Thoracic aorta (tissue), 2 donors: ENCODE measurements at places on chromosomes 7 and 10.

GRCh38 chr7:130356121-130356875 is 11.7 kb downstream of the CPA5 start:
- DNase-seq: no peak

GRCh38 chr10:90420637-90421318 is 437.1 kb downstream of the HTR7 start:
- no peak for DNase-seq

DNA sequence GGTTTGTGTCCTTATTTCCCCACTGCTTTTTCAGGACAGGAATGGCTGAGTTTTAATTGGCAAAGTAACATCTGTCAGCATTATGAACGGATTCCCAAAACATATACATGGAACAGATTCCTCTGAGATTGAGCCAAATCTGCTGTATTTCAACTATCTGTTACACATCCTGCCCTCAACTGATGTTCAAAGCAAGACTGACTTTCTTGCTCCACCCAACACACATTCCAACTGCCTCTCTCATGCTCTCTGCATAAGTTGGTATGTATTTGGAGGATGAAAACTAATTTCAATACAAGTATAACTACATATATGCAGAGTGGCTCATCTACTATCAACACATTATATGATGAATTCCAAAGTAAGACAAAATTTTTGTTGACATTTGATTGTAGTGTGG is 342.2 kb downstream of the GATA3 start:
- DNase-seq: no peak

DNA sequence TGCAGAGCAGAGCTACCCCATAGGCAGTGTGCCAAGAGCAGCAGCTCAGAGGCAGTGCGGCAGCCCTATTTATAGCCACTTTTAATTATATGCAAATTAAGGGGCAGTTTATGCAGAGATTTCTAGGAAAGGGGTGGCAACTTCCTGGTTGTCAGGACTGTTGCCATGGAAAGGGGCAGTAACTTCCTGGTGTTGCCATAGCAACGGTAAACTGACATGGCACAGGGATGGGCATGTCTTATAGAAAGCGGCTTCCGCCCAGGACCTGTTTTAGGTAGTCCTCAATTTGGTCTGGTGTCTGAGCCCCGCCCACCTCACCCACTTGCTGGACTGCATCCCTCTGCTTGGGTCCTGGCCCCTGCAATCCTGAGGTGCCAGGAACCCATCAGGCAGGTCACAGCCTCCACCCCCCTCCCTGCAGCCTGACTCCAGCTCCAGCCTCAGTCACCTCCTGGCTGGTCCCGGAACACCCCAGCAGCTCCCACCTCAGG is 115.8 kb downstream of the TMEM130 start:
- no peak for DNase-seq

DNA sequence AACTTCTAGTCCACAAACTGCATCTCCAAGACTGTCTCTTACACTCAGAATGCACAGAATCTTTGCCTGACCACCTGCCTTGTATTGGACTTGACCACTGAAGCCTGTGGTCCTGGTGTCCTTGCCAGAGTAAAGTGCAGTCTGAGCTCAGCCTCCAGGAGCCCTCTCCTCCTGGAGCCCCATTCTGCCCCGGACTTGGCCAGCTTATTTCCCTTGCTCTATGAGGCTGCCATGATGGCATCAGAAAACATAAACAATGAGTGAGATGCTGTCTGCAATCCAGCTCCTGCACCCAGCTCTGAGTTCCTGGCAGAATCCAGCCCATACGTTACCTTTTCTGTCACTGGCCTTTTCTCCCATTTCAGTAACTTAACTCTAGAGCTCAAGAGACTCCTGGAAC is 494.6 kb downstream of the PLXNA4 start:
- DNase-seq: no peak

DNA sequence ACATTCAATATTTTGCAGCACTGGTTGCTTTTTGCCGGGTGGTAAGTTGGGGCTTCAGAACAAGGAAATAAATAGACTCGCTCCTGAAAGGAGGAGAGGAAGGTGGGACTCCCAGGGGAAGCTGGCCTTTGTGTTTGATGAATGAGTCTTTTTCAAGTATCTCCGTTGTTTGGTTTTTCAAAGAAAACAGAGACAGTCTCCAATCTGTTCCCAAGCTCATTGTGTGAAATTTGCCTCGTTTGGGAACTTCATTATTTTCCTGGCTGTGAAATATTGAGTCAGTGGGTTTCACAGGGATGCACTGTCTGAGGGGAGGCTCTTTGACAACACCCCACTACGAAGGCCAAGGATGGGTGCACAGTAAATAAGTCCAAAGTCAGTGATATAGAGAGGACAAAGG is 38.7 kb upstream of the KIAA1217 start:
- no peak for DNase-seq

DNA sequence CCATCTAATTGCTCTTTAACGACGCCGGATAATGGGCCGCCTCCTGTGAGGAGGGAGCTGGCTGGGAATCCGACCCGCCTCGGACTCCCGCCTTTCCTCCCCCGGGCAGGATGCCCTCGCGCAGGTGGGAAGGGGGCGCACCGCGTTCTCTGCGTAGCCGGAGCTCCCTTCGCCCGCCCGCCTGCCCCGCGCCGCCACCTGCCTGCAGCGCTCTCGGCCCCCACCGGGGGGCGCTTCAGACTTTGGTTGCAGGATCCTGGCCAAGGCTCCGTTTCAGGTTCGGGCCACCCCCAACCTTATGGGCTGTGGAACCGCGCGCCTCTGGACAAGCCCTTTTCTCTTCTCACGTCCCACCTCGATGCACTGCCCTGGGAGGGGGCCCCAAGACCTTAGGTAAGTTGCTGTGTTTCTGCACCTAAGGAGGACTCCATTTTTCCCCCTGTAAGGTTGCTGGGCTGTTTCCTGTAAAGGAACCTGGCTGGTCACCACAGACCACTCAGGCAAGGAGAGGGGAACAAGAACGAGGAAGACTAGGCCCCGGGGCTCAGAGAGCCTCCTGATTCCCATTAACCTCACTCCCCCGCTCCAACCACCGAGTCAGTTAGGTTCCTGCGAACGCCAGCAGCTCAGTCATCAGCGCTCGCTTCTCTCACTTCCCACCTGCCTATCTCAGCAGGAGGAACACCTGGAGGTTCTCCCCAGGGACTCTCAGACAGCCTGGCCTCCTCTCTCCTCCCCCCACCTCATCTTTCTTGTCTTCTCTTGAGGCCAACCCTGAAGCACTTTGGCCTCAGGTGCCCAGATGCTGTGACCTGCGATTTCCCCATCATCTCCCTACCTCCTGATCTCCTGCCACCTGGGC is 11.3 kb upstream of the KAZALD1 start:
- DNase-seq: no peak

- DNase-seq: no peak
These were observed 5.7 kb downstream of the PPIF start for GRCh38 chr10:79353000-79353406.

DNA sequence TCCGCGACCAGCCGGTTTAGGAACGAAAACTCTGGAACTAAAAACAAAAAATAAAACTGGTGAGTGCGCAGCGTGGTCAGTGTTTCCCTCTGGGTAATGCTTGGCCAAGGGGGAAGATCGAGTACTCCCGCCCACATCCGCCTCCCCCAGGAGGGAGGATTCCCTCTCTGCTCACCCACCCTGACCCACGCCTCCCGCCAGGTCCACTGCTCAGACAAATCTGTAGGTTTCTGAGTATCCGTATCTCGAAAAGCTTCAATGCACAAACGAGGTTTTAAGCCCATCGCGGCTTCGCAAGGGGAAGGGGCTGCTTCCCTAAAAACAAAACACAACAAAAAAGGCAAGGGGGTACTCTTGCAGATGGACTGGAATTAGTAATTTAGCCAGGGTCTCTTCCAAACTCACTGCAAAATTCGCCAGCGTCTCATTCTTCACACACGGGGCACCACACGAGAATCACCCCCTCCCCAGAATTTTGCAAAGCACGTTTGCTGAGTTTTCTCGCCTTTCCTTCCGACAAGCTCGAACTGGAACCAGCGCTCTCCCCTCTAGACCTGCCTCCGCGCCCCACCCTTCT is 75.2 kb downstream of the INSIG1 start:
- DNase-seq: no peak

DNA sequence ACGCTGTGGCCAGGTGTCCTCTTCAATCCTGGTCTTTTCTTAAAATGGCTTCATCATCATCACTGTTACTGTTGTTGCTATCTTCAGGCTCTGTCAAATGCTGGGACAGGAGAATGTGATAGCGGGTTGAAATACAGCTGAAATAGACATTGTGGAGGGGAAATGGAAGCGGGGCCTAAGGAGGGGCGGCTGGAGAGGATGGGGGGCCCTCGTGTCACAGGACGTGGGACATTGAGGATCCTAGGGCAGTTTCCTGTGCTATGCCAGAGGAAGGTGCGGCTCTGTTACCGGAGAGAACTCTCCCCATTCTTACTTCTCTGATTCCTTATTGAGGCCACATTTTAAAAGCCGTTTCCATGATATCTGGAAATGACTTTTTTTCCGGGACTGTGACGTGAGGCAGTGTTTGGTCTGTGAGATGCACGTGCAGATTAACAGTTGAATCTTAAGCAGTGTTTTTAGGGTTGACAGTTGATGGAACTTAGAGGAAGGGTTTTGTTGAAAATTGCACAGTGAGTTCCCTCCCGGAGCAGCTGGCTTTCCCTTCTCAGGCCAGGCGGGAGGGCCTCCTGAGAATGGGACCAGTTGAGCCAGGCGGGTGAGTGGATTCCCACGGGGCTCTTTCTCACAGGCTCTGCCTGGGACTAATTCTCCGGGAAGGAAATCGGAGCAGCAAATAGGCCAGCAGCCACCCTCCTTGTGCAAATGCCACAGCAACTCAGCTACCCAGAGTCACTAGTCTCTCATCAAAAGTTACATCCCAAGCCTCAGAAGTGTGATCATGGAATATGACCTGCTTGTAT is 125.2 kb downstream of the TACC2 start:
- DNase-seq: no peak

GRCh38 chr7:46281071-46281470 is 360.0 kb upstream of the IGFBP3 start:
- no peak for DNase-seq

- DNase-seq: no peak
These were observed 207.3 kb upstream of the ADO start for GRCh38 chr10:62597226-62597625.

DNA sequence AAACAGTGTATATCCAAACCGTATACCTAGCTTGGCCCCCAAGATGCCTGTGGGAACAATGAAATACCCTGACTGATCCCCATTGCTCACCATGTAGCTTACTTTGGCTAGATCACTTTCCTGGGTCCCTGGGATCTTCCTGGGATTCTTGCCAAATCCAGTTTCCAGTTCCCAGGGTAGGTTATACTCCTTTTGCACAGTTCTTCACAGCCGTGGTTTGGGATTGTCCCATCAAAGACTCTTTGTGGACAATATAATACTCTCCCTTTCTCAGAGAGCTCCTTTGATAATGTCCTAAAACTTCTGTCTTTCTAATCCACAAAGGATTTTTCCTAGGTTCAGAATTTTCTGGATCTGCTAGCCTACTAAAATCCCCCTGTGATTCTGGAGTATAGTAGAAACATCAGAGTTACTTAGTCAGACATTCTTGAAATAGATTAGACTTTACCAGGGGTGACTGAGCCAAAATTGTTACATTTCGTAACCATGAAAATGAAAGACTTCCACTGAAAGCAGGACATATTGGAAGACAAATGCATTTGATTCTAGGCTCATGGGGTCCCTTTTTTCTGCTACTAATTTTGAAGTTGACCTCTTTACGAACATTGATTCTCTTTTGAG is 388.3 kb upstream of the ETV1 start:
- DNase-seq: no peak

- DNase-seq: no peak
These were observed 178.9 kb downstream of the SEM1 start for GRCh38 chr7:96530786-96531185.

DNA sequence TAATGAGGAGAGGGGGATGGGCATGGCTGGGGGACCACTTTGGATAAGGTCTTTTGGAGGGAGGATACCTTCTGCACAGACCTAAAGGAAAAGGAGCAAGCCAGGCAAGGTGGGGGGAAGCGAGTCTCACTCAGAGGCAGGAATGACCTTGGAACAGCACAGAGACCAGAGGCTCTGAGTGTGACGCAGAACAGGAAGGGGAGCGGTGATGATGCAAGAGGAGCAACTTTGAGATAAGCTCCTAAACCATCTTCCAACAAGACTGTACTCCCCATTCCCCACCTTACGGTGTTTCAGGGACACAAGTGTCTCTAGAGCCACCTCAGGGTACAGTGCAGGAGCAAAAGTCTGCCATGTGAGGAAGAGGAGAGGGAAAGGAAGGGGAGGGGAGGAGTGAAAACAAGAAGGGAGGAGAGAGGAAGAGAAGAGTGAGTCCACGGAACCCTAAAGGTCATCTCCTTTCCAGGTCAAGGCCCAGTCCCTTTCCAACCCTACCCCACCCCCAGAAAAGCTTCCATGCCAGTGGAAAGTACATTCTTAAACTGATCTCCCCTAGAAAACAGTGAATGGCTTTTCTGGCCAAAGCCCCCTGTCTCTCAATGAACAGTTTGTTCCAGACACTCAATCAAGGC is 54.1 kb downstream of the JAZF1 start:
- no peak for DNase-seq

DNA sequence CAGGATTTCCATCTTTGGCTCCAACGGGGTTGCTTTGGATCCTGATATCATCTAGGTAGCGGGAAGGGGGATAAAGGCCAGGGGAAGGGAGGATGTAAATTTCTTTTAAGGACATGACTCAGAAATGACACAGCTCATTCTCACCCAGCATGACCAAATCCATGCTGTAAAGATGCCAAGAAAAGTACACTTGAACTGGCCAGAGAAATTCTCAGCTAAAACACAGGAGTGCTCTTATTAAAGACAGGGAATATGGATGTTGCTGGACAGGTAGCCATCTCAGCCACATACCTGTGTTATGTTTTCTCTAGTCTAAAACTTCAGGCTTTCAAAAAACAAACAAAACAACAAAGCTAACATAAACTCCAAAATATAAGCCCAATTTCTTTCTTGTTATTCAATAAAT is 68.3 kb downstream of the NAMPT start:
- DNase-seq: peak; percentile 38

DNA sequence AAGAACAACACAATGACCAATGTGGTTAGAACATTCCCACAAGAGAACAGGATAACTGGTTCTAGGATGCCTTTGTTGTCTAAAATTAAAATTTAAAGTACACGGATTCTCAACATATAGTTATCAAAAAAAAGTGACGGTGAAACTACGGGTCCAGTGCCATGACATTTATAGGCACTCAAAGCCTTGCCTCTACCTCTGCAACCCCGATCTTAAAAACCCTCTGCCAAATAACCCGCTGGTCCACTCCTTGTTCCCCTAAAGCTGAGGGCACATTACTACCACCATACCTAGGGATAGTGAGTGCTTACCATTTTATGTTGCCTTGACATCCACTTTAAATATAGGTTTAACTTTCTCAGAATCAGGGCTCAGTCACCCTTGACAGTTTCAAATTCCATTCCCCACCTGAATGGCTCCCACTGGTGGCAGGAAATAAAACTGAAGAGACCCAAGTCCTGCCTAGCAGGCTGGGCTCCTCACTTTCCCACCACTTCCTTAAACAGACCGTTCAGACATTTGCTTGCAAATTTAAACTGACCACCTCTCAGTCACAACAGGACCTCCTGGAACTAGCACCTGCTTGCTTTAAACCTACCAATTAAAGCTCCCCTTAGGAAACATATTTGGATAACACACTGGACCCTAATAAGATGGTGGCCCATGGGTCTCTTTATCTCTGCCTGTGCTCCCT is 169.9 kb upstream of the ASAH2 start:
- no peak for DNase-seq
